ENCODE measurements at places on chromosomes 3 and 15.

DNA sequence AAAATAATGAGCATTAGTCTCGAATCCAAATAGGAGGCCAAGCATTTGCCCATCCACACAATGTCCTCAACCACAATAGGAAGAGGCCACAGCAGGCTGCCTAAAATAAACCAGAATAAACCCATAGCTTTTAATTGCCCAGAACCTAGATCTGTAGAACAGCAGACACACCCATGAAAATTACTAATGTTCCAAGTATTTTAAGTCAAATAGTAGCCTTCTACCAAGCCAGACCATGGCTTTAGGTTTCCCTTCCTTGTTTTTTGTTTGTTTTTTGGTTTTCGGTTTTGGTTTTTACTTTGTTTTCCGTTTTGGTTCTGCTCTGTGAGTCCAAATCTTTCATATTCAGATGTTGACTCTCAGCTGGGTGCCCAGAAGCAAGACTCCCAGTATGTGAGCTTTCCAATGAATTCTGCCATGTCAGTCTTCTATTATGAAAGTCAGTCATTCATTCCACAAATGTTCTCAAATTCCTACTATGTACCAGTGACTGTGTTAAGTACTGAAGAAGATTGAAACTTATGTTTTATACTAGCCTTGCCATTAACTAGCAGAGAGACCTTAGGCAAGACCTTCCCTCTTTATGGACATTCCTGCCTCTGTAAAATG lies 57.8 kb upstream of the BOC start:
- DNase-seq = no peak

DNA sequence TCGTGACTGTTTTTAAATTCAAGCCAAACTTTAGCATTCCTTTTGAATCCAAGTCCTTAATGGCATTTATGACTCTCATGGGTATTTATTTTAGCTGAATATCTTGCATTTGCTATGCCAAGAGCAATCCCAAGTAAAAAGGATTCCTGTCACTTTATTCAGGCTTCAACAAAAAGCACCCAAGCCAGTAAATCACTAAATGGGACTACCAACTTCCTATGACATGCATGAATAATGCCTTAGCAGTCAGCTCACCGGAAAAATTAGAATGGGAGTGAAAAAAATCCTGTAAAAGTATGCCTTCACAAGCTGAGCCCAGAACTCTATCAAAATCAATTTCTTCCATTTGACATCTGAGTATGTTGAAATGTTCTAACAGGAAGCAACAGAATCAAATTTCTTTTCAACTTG lies 1297.9 kb downstream of the ROBO2 start:
- no peak for DNase-seq

GRCh38 chr15:99502182-99502581 lies 63.6 kb upstream of the MEF2A start:
- DNase-seq = no peak

GRCh38 chr15:36921484-36922091 lies 178.8 kb downstream of the MEIS2 start:
- DNase-seq = no peak

DNA sequence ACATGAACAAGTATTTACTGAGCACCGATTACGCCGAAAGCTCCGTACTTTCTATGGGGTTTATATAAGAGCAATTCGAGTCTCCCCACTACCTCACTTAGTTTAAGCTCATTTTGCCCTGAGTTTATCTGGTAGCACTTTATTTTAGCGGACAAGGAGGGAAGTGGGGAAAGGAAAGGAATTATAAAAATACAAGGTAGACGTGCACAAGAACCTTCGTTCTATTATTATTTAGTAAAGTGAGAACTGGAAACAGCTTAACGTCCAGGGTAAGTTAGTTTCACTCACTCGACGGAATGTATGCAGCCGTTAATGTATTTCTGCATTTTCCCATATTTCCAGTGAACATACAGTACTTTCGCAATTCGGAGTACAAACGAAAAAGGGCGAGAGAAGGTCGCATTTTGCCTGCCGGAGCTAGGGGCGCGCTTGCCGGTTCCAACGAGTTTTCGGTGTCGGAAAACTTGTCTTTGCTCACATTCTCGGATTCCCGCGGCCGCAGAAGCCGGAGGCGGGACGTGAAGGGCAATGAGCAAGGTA lies 1.2 kb upstream of the STT3B start:
- DNase-seq = no peak

- DNase-seq = no peak
Observed at GRCh38 chr3:105533960-105534359, 167.3 kb downstream of the ALCAM start.

GRCh38 chr15:22979238-22980188 lies 655 bp downstream of the CYFIP1 start:
- peak; percentile 19 for DNase-seq

DNA sequence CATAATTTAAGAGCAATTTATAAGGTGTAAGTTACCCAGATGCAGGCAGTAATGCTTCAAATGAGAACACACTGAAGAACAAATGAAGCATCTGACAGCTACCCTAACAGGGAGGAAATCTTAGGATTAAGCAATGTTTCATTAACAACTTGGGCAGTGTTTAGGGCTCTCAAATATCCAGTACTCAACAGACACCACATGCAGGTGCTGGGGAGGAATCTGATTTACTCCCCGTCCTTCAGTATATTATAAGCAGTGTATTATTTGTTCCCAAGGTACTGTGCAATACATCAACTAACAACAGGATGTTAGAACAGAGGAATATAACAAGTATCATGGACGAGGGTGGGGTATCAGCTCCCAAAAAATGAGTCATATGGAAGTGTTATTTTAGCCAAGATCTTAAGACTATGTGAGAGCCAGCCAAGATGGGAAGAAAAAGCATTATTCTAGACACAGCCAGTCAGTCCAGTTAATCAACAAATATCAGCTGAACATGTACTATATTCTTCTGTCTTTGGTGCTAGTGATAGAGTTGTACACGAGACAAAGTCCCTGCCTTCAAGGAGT lies 20.4 kb downstream of the BTBD1 start:
- DNase-seq = no peak

- DNase-seq = no peak
Observed at GRCh38 chr3:51673802-51674654, 3.0 kb downstream of the TEX264 start.

DNA sequence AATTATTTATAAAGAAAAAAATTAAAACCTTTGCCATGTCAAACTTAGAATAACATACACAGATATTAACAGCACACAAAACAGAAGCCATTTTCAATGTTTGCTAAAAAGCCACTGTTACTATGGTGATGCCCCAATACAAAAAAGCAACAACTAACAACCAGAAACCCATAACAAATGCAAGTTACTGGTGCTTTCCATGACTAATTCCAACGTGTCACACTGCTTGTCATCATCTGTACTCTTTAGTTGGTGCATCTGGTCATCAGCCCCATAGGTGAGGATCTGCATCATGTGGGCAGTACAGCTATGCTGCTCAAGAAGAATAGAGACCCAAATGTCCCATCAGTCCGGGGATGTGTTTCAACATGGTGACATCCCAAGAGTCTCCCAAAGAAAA lies 52.8 kb downstream of the ATP8B4 start:
- no peak for DNase-seq

DNA sequence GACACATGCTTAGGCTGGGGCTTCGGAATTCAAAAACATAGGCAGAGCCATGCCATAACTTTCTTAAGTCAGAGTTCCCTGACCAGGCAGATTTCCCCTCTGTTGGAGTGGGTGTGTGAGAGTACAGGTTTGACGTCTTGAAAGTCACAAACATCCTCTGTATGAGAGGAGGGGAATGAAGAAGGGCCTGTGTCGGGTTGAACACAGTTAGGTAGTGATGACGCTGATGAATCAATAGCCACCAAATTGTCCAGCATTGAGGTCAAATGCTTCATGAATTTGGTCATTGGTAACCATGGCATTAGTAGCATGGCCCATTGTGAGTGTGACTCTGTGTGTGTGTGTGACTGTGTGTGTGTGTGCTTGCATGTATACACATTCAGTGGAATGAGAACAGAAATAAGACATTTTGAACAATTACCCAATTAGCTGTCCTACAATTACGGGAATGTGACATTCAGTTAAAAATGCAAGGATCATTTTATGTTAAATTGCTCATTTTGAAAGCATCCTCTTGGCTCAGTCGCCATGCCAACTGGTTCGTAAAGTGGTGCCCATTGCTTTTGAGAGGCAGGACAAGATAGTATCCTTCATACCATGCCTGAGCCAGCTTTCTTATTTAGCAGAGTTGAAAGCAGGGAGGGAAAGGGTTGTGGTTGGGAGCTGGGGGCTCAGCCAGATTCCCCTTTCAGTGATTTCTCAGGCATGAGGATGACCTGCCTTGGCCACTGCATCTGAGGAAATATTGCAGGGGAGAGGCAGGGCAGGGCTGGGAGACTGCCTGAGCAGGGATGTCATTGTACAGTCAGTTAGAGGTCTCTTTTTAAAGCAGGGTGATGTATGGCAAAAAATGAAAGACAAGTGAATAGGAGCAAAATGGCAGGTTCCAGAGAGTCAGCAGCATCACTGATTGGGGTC lies 35.4 kb downstream of the RBP2 start:
- DNase-seq = no peak

GRCh38 chr15:89184886-89185526 lies 36.4 kb downstream of the RLBP1 start:
- DNase-seq = no peak

DNA sequence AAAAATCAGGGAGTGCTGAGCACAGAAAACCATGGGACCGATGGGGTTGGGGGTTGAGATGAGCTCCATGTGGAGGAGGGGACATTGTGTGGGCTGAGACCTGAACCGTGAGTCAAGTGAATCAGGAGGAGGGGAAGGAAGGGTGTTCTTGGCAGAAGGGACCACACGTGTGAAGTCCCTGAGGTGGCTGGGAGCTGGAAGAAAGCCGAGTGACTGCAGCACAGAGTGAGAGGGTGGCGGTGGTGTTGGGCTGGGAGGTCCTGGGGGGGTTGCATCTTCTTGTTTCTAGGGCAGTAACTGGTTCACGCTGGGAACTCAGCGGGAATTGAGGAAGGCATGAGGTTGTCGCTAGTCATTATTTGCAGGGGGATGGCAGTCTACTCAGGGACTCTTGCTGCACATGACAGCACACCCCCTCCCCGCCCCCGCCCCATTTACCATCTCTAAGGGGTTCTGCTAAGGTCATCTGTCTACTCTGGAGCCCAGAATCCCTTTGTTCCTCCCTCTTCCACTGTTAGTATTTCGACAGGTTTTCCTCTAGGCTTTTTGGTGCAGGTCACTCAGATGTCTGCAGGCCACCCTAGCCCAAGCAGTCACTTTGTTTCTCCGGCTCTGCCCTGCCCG lies 254.3 kb downstream of the TLE3 start:
- no peak for DNase-seq

GRCh38 chr3:139427283-139428060 lies 38.0 kb upstream of the COPB2 start:
- DNase-seq = peak; percentile 1

DNA sequence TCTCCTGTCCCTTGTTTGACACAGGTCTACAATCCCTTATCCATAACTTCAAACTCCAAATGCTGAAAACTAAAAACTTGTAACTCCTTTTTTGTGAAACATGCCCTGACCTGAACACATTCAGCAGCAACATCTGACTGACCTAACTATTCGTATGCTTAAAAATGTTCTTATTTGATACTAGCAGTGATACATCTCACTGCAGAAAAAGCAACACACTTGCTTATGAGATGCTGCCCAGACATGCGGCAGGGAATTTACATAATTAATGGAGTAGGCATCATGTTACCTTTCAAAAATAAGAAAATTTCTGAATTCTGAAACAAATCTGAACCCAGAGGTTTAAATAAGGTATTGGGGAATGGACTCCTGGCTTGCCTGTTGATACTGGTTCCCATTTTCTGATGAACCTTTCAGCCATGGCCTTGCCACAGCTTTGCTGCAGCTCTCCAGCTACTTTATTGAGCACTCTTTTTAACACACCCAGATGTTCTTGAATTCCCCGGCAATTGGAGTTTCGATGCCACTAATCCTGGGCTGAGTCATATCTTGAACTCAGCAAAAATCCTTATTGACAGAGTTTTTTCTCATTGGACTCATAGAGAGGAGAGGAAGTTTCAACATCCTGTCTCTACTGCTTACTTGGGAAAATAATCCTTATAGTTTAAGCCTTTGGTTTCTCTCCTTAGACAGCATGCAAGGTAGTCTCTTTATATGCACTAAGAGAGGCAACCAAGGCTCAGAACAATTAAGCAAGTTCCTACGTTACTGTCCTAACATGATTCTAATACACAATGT lies 296.6 kb upstream of the LMCD1 start:
- DNase-seq = no peak

DNA sequence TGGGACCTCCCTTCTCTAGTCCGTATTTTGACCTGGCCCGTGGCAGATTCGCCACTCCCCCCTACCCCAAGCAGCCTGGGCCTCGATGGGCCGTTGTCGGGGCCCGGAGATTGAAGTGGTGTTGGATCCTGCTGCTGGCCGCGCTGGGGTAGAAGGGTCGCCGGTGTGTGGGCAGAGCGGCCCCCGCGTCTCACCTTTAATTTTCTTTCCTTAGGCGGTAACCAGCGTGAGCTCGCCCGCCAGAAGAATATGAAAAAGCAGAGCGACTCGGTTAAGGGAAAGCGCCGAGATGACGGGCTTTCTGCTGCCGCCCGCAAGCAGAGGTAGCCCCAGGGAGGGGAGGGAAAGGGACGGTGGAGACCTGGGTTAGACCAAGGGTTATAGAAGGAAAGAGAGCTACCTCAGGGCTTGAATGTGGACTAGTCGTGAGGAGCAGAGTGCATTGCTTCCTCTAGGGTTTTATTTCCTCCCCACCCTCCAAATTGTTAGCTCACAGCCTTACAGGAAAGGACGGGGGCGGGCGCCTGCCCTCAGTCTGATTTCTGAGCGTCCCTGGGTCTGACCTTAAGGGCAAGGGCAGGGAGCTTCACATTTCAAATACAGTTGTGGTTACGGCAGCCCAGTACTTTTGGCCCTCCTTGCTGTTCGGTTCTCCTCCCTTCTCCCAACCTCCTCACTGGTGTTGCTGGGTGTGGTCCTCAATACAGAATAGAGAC lies 799 bp downstream of the SERF2 start:
- DNase-seq = no peak

DNA sequence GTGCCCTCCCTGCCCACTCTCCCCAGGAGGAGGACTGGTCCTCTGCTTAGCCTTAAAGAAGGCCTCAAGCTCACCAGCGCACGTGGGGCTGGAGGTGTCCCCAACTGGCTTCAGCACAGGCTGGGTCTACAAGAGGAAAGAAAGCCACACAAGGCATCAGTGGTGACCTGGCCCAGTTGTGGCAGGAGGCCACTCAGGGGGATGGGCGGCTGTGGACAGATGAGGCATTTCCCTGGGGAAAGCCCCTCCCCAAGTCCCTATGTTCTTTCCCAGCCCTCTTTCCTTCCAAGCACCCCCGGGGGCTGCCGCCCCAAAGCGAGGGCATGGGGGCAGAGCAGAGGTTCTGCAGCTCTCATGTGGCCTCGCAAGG lies 155.2 kb upstream of the TLE3 start:
- DNase-seq = no peak

DNA sequence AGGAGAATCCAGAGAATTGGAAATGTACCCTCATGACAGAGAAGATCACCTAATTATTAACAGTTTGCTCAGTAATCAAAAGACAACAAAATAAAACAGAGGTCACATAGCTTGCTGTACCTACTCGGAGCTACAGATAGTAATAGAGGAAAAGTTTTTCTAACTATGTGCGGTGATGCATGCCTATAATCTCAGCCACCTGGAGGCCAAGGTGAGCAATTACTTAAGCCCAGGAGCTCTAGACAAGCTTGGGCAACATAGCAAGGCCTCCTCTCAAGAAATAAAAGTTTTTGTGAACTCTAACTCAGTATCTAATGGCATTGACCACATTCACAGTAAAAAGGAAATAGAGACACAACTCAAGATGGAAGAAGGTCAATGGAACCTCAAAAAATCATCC lies 243.6 kb downstream of the ATP8B4 start:
- no peak for DNase-seq

GRCh38 chr15:49815526-49815925 lies 194.7 kb downstream of the DTWD1 start:
- DNase-seq = no peak

GRCh38 chr15:60221356-60221755 lies 176.4 kb downstream of the ANXA2 start:
- no peak for DNase-seq

Measured in activated CD4-positive, alpha-beta T cell treated with anti-CD3 and anti-CD28 coated beads for 24 hours (primary cell).